ENCODE measurements at places on chromosomes 5 and 9.

- DNase-seq, result no peak
Observed at GRCh38 chr5:96852759-96853158, 23.5 kb upstream of the ERAP2 start.

DNA sequence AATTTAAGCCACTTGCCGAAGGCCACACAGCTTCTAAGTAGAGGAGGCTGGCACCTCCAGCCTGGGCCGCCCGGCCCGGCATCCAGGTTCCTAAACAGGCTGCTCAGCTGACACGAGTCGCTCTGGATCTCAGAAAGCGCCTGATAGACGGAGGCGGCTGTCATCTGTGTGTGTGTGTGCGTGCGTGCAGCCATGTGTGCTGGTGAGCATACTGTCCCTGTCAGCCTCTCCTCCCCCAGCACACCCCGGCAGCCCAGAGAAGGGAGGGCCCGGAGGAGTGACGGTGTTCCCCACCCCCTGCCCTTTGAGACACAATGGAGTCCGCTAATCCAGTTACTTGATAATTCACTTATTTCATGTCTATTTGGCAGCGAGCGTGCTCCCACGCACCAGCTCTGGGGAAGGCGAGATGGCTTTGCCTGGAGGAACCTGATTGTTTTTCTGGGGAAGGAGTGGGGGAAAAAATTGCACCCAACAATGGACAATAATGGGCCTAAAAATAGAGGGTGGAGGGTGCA is 20.0 kb downstream of the NTNG2 start:
- no peak for DNase-seq

DNA sequence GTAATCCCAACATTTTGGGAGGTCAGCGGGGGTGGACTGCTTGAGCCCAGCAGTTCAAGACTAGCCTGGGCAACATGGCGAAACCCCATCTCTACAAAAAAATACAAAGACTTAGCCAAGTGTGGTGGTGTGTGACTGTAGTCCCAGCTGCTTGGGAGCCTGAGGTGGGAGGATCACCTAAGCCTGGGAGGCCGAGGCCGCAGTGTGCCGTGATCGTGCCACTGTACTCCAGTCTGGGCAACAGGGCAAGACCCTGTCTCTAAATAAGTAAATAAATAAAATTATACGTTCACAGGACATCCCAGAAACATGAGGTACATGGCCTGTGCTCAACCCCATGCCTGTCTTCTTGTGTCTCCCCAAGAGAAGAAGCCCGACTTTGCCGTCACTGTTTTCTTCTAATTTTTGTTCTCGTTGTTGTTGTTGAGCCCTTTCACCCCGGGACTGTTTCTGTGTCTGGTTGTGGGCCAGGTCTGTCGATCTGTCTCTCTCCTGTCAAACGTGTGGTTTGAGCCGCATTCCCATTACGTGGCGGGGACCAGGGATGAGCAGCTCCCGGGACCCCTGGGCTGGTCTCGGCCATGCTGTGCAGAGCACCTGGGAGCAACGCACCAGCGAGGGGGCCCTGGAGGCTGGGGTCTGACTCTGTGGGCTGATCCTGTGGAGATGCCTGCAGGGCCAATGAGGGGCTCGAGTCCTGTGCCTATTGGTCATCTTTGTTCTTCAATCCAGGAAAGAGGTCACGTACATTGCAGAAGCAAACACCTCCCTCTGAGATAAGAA is 32.2 kb downstream of the NACC2 start:
- DNase-seq, result no peak

DNA sequence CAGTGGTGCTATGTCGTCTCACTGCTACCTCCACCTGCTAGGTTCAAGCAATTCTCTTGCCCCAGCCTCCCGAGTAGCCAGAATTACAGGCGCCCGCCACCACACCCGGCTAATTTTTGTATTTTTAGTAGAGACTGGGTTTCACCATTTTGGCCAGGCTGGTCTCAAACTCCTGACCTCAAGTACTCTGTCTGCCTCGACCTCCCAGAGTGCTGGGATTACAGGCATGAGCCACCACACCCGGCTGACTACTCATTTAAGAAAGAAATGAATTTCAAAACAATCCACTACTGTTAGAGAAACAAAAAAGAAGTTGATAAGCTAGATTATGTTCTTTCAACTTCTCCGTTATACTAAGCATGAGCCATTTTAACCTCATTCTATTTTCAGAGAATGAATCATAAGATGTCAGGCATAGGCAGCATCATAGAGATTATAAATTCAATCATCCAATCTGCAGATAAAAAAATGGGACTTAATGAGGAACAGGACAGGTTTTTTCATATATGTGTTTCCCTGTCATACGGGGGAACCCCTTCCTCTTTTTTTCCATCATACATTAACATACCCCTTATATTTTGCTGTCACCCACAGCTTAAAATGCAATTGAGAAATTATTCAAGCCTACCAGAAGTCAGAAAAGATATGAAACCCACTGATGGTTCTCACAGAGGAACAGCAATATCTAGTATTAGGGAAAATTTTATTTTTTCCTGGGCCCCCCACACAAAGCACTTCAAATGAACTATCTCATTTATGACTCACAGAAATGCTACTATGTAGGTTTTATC is 26.5 kb upstream of the ADRB2 start:
- DNase-seq, result no peak

DNA sequence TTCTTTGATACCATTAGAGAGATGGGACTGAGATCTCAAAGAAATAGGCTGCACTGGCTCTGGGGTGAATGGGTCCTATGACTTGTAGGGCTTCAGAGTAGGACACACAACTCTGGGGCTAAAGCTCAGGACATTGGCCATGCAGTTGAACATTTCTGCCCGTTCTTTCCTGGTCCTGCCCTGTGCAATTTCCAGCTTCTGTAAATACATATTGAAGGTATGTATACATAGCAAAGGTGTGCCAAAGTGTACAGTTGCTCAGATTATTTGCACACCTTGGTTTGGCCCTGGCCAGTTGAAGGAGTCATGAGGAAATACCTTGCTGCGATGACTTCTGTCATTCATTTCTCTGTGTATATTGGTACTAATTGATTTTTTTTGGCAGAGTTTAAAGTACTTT is 52.8 kb upstream of the TAF11L2 start:
- DNase-seq, result no peak

DNA sequence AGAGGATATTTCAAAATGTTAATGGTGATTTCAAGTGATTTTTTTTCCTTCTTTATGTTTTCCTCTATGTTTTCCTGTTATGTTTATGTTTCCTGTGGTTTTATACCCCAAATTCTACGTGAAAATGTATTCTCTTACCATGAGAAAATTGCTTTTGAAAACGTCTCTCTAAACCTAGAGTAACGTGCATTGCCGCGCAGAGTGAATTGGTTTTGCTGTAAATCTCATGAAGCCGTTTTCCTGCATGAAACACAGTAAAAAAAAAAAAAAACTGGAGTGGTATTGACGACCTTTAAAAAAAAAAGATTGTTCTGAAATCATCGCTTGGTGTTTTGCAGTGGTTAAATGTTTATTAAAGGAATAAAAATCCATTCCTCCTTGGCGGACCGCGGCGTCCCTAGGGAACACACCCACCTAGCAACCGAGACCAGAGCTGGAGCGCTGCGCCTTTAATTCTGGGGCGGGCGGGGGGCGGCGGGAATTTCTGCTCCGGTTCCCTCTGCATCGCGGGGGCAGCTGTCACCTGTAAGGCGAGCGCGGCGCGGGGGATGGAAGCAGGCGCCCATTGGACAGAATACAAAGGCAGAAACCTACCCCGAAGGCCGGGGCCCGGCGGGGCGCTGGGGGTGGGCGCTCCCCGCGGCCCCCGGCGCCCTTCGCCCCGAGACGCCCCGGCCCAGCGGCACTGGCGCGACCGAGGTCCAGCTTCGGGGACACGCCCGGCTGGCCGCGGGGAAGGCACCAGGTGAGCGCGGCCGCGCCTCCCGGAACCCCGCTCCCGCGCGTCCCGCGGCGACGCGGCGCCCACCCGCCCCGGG is at the start of gene SOWAHA:
Gene SOWAHA, plus strand, starts transcription at position 522 of the 818 bp plus-strand sequence. CDS start 320 bp downstream, outside the sequence.
- peak; percentile 74 for DNase-seq

- DNase-seq, result no peak
Observed at GRCh38 chr9:34961574-34962490, 3.7 kb downstream of the PHF24 start.

GRCh38 chr5:123610665-123611405 is 98.9 kb downstream of the CSNK1G3 start:
- DNase-seq, result peak; percentile 80

DNA sequence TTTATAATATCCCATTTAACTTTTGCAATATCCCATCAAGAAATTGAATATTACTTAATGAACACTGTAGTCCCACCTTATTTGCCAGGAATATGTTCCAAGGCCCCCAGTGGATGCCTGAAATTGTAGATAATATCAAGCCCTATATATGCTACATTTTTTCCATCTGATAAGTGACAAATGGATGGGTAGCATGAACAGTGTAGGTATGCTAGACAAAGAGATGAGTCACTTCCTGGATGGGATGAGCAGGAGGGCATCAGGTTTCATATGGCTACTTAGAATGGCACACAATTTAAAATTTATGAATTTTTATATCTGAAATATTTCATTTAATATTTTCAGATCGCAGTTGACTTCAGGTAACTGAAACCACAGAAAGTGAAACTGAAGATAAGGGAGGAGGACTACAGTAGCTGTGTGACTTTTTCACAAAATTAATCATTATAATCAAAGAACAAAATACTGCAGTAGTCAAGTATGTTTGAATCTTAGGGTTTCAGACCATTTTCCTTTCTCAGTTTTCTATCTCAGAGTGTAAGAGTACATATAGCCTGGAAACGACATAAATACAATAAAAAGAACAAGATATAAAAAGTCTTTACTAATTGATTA is 636.4 kb upstream of the ARRDC3 start:
- no peak for DNase-seq

- no peak for DNase-seq
Observed at GRCh38 chr5:31083364-31083763, 110.1 kb upstream of the CDH6 start.

DNA sequence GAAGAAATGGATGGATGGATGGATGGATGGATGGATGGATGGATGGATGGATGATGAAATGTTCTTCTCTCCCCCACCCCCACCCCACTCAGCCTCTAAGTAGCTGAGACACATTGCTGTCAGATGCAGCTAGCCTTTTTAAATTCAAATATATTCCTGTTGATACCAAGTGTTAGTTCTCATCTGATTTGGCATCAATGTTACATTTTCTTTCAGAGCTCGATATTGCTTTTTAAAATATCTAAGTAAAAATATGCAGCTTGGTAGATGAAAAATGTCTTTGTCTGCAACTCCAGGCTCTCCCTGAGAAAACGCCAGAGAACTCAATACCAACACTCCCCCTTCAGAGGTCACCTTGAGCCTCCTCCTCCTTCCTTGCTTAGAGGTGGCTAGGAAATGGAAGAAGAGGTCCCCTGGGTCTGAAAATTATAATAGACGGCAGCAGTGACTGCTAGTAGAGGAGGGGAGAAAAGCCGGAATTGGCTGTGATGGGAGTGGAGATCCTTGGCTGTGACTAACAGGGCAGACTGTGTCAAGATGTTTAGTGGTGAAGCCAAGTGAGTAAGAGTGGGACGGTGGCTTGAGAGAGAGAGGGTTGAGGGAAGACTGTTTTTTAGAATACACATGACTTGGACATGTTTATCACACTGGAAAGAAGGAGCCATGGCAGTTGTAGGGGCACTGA is 156.0 kb downstream of the ZNF462 start:
- no peak for DNase-seq

- no peak for DNase-seq
Observed at GRCh38 chr5:173496129-173496882, 120.1 kb downstream of the BOD1 start.

GRCh38 chr9:83670381-83670780 is 37.4 kb downstream of the UBQLN1 start:
- DNase-seq, result no peak

- DNase-seq, result no peak
Observed at GRCh38 chr5:80125962-80126480, 90.9 kb downstream of the THBS4 start.

GRCh38 chr5:180180846-180181245 is 28.2 kb downstream of the RASGEF1C start:
- no peak for DNase-seq

DNA sequence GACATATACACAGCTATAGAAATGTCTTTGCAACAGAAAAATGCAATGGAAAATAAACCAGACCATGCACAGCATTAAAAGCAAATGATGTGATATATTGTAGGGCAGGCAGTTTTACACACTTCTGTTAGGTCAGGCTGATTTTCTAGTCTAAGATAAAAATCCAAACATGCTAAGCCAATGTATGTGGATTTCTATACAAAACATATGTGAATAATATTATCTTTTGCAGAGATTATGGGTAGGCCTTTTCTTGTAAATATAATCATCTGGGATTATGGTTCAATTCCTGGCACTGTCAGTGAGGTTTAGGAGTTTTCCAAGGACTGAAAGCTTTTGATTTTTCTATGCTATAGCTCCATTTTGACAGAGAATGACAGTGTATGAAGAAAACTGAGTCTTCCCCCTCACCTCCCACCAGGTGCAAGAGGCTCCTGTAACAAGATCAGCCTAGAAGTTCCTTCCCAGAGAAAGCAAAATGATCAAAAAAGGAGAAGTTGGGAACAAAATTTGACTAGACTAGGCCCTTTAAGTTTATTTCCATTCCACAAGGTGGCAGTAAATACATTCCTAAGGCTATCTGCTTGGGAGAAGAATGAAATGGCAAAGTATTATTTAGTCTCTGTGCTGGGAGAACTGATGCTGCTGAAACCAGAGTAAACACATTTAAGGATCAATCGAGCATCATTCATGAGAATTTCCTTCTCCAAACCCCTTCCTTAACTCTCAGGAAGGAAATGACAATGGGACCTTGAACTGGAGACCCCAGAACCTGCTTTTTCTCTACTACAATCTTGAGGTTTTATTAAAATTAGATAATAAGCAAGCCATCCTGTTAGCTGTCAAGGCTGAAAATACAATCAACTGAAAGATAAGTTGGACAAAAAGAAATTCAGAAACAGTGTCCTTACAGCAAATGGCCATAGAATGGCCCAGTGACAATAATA is 133.0 kb upstream of the TUT7 start:
- DNase-seq, result peak; percentile 59

GRCh38 chr5:87079219-87079618 is 188.5 kb upstream of the RASA1 start:
- DNase-seq, result no peak

DNA sequence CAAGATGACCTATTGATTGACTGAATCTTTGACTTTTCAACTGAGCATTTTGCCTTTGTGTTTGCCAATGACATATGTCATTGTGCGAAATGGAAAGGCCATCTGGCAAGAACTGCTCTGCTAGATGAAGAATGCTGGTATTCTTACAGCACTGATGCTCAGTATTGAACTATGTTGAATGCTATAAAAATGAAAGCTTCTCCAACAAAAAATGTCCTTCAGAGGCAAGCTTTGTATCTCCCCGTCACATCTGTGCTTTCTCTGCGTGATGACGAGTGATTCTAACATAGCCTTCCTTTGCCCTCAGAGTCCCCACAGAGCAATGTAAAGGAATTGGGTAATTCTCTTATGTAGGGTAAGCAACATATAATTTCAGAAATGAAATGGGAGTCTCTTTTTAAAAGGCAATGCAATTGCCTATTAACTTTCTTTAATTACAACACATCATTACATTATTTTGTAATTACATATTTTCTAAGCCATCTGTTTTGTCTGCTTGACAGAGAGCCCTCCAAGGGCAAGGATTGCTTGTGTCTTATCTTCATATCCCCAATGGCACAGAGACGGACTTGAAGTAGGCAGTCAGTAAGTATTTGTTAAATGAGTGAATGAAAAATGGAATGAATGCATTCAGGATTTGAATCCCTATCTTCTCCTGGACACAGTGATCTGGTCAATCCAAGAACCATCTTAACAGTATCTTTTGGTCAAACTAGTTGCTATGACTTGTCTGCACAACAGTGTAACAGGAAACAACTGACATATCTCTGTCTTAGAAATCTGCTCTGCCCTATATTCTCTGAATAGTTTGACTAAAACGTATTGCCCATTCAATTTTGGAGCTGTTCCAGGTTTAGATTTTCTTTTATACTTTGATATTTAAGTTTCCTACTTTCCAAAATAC is 46.1 kb downstream of the ENC1 start:
- no peak for DNase-seq

Data from cerebellar cortex (tissue), 1 donor.